ENCODE measurements at places on chromosomes 6 and 20.

DNA sequence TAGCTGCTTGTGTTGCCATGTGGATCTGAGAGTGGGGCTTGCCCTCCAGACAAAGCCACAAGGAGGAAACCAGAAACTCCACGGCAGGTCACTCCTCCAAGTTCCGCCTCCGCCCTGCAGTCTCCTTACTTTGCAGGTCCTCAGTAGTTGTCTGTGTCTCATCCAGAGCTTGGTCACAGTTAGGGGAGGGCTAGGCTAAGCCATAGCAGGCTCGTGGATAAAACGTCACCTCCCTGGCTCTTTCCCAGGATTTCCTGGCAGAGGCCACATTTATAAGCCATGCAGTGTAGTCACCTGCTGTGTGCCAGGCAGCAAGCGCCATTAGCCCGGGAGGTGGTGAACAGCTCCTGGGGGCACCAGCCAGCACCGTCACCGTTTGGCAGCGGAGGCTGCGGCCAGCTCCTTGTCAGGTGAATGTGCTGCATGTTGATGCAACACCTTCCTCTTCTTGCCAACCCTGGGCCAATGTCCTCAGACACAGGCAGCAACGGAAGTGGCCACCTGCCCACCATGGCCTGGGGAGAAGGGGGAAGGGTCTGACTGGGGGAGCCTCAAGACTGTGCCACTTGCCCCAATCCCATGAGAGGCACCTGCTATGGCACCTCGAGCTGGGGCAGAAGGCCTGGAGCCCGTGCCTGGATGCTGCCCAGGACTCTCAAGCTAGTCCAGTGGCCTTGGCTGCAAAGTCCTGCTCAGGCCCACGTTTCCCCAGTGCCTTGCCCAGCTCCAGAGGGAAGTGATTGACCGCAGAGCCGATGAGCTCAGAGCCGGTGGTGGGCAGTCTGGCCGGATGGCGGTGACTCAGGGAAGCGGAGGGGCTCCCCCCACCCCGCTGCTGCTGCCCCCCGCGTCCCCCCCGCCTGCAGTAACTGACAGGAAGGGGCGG lies 39.0 kb upstream of the SLCO4A1 start:
- no peak for DNase-seq

DNA sequence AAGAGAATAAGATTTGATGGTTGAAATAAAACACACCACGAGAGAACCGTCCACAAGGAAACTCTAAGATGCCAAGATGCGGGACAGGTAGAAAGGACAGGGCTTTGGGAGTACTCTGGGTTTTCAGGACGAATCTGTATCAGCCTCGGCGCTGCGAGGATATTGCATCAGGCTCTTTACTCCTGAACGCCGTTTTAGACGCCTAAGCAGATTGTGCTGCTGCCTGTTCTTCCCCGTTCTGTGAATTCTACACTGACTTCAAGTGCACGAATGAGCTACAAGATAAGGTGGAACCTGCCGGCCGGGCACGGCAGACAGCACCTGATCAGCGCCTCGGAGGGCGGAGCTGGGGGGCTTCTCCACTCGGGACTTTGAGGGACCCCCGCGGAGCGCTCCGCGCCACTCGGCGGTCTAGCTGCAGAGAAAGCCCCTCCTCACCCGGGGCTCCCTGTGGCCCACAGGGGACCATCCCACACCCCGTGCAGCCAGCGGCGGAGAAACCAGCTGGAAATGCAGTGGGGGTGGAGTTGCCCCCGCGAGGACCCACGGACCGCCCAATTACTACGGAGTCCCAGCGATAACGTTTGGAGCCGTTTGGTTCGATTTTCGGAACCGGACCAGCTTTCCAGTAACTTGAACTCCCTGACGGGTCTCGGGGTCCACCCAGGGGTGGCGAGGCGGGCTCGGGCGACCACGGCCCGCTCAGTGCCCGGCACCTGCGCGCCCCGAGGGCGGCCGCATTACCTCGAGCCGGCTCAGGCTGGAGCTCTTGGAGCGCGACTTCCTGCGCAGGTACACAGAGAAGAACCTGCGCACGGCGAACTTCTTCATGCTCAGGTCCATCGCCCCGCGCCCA lies 646 bp downstream of the RPS6KA2 start:
- peak; percentile 89 for DNase-seq

- DNase-seq = no peak
Measured at GRCh38 chr6:53892707-53893106, 97.9 kb downstream of the LRRC1 start.

- no peak for DNase-seq
Measured at GRCh38 chr20:53981130-53981529, 89.3 kb downstream of the BCAS1 start.

GRCh38 chr6:41536795-41537758 lies 9.1 kb upstream of the FOXP4 start:
- DNase-seq = peak; percentile 90

- DNase-seq = no peak
Measured at GRCh38 chr6:169397684-169398083, 144.0 kb upstream of the THBS2 start.

GRCh38 chr6:12269110-12269509 lies 21.1 kb upstream of the EDN1 start:
- no peak for DNase-seq

DNA sequence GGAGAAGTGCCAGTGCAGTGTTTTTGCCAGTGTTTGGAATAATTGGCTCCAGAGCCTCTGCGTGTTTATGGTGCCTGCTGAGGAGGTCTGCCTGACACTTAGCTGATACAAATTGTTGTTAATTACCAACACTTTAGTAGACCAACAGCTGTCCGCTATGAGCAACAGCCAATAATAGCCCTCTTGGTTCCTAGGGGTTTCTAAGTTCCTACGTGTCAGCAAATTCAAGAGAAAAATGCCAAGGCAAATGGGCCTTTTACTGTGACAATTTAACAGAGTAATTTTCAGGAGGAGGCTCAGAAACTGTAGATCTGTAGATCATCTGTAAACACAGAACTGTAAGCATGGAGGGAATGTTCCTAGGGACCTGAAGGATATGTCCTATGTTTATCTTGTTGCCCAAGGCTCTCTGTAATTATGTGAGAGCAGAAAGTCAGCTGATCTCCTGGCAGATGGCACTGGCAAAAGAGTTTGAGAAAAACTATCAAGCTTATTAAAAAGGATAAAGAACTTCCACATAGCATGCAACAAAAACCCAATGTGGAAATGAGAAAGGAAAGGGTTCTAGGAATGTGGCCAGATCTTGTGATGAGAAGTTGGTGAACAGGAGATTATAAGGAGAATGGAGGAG lies 157.7 kb downstream of the GJA1 start:
- DNase-seq = peak; percentile 20

GRCh38 chr6:140385679-140386078 lies 1011.2 kb upstream of the CITED2 start:
- DNase-seq = no peak

- no peak for DNase-seq
Measured at GRCh38 chr6:30500421-30501355, 11.4 kb downstream of the HLA-E start.

DNA sequence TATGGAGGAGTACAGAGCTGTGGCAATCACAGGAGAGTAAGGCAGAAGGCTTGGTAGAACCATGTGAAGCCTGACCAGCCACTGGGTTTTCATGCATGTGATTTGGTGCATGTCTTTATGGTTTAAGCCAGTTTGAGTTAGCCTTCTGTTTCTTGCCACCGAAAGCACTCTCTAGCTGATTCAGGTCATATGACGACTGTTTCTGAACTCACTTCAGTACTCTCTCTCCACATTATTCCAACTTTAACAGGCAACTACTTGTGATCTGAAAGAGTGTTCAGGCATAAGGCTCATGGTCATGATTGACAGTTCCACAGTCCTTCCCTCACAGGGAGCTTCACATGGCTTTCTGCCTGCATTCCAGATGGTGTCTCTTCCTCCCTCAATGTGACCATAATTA lies 63.3 kb upstream of the TAB2 start:
- no peak for DNase-seq

- DNase-seq = no peak
Measured at GRCh38 chr6:105112577-105112976, 67.2 kb downstream of the POPDC3 start.

DNA sequence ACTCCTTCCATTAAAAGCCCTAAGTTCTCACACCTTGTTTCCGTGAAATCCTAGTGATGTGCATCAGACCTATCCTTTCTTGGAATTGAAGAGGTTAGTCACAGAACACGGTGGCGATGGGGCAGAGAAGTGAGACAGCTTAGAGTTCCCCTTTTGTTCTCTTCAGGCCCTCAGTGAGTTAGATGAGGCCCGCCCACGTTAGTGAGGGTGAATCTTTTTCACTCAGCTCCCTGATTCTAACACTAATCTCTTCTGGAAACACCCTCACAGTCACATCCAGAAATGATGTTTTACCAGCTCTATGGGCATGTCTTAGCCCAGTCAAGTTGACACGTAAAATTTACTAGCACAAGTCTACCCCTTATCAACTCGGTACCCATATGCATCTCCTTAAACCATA lies 172.7 kb upstream of the NOX3 start:
- DNase-seq = no peak

DNA sequence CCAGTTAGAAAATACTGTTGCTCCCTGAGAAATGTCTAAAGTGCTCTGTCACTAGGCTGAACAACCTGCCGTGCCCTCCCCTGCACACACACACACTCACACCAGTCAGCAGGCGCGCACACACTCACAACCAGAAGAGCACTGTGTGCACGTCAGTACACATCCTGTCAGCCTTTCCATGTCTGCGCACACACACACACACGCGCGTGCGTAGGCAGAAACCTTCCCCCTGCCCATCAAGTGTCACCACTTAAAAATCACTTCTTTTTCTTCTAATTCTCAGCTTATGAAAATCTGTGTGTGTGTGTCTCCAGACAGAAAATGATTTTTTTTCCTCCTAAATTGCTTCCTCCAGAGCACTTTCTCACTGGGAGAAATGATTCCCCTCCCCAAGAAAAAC lies 100.3 kb downstream of the EDN3 start:
- no peak for DNase-seq

- no peak for DNase-seq
Measured at GRCh38 chr6:2865694-2866151, 24.1 kb upstream of the SERPINB1 start.

GRCh38 chr6:160634706-160635105 lies 29.4 kb downstream of the LPA start:
- DNase-seq = no peak

DNA sequence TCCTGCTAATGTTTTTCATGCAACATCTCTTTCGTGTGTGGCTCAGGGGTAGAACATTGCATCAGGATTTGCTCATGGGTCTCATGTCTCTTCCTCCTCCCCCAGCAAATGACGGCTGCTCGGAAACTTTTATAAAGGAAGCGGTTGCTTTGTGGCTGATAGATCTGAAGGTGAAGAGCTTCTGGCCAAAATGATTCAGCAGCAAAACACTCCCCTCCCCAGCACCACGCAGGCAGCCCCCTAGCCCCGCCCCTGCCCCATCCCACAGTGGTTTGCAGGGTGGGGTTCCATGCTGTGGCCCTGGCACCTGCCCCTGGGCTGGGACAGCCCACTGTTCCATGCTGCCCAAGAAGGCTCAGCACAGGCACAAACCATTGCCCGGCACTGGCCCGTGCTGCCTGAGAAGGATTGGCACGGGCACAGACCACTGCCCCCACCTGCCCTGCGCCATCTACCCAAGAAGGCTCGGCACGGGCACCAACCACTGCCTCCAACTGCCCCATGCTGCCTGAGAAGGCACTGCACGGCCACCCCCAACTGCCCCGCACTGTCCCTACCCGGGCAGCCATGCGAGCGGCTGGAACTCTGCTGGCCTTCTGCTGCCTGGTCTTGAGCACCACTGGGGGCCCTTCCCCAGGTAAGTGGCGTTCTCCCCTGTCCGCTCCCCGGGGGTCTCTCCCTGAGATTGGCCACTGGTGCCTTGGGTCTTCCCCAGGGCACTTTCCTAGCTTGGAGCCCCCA lies at the start of gene CST7:
Gene CST7, plus strand, starts transcription at position 331 of the 741 bp plus-strand sequence. Its CDS starts 237 bp downstream, at position 568.
- no peak for DNase-seq

DNA sequence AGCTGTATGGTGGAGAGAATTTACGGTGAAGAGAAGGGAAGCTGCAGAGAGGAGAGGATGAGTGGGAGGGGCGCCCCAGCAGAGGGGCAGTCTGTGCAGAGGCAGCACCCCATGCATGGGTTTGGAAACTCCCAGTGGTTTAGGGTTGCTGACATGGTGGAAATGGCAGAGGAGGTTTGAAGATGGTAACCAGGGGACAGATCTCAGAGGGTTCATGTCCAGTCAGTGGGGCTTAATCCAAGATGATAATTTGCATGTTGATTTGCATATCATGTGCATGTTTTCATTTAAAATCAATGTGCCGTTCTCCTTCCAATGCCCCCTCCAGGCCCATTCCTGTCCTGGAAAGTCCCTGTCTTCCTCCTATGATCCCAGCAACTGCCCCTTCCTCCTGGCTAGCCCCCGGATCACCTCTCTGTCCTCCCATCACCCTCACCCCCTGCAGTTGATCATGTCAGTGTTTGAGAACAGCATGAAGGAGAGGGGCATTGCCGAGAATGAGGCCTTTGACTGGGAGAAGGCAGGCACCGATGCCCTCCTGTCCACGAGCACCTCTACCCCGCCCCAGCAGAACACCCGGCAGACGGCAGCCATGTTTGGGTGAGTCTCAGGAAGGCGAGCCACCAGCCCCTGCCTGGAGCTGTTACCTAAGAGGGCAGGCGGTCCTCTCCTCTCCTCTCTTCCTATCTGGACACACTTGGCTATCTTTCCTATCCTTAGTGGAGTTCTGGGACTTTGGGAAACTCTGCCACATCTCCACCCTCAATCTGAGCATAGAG lies 14.3 kb downstream of the TTBK1 start:
- DNase-seq = no peak

- no peak for DNase-seq
Measured at GRCh38 chr6:139254196-139254595, 37.6 kb downstream of the TXLNB start.

GRCh38 chr20:15395457-15395856 lies 1058.0 kb upstream of the FLRT3 start:
- no peak for DNase-seq

GRCh38 chr20:44722990-44723389 lies 7.8 kb downstream of the CCN5 start:
- no peak for DNase-seq

GRCh38 chr20:61442075-61442670 lies 190.1 kb downstream of the CDH4 start:
- DNase-seq = no peak

GRCh38 chr6:160765412-160765811 lies 63.4 kb downstream of the PLG start:
- no peak for DNase-seq

DNA sequence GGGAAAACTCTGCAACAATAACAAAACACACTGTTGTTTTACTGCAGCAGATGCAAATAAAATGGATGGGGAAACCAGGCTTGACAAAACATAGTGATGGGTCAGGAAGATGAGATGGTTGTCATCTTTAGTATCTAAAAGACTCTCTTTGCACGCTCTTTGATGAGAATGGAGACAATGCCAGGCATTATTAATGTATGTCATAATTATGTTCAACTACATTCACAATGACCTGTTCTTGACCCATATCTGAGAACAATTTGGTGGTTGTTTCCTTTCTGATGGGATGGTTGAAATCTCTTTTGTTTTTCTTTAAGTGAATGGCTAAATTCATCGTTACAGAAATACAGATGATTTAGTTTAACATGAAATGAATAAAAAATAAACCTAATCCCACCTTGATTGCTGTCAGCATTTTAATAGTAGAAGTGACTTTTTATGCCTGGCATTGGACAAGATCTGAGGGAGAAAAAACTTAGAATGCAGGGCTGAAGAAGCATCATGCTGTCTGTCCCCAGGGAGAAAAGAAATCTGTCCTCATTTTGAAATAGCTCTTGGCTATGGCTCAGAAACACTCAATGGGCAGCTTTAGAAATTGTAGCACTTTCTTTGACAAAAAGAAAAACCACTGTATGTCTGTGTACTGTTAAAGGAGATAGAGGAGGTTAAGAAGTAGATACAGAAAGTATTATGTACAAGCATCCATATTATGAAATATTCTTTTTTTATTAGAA lies 12.4 kb upstream of the GRIK2 start:
- DNase-seq = no peak
